ENCODE measurements at places on chromosomes 7 and 10.
A peak's percentile ranks its signal among the peaks of the same experiment; 100 is the strongest.

DNA sequence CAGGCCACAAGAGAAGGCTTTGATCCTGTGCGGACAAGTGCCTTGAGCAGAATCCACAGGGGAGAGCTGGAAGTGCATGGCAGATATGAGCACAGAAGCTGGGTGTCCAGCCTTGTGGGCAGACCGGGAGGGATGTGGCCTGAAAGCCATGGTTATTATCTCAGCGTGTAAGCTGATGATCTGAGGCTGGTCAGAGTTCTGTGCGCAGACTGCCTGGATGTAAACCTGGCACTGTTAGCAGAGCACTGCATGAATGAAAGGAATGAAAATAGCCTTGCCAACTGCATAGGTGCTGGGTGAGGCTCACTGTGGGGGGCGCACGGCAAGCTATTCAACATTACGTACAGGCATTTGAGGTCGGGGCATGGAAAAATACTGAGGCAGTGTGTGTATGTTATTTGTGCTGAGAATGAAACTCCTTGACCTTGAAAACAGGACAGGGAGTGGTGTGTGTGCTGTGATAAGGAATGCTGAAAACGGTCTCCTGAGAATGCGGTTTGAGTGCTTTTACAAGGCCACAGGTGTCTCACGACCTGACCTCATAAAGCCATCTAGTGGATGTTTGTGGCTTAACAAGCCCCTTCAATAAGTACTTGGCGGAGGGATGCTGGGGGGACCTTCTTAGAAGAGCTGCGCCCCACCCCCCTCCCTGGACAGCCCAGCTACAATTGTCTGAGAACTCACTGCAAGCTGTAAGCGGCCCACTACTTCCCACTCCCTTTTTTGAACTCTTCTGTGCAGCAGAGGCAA is 18.7 kb downstream of the AKR1C1 start:
- no peak for DNase-seq

GRCh38 chr10:42988069-42988468 is 88.8 kb upstream of the RET start:
- DNase-seq = no peak

GRCh38 chr7:277228-277627 is 12.7 kb upstream of the FOXL3 start:
- no peak for DNase-seq

- DNase-seq = no peak
These were observed 6.3 kb downstream of the LIPF start for GRCh38 chr10:88670497-88670896.

DNA sequence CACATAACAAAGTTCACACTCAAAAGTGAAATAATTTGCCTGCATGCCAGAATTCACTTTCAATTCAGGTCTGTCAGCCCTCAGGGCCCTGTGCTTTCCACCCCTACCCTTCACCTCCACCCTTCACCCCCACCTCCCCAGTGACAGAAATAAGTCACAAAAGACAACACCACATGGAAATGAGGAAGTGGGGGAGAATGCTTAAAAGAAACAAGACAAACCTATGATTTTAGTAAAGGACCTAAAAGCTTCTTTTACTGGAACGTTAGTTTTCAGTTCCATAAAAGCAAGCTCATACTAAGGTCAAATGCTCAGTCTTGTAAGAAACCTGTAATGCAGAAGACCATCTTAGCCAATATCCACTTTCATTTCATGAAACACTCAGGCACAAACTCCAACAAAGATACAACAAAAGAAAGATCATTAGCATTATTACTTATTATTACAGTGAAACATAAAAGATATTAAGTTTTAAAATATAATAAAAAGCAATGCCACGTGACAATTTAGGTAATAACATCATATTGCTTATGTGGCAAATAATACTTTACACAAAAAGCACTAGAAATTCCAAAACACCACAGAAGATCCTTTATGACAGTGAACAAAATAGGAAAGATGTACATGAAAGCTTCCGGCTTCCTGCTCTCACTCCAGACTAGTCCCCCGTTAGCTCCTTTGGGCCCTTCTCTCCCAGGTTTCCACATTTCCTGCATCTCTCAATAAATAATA is 112.1 kb downstream of the LMBR1 start:
- no peak for DNase-seq

GRCh38 chr10:70370766-70371165 is 11.7 kb downstream of the LRRC20 start:
- no peak for DNase-seq

DNA sequence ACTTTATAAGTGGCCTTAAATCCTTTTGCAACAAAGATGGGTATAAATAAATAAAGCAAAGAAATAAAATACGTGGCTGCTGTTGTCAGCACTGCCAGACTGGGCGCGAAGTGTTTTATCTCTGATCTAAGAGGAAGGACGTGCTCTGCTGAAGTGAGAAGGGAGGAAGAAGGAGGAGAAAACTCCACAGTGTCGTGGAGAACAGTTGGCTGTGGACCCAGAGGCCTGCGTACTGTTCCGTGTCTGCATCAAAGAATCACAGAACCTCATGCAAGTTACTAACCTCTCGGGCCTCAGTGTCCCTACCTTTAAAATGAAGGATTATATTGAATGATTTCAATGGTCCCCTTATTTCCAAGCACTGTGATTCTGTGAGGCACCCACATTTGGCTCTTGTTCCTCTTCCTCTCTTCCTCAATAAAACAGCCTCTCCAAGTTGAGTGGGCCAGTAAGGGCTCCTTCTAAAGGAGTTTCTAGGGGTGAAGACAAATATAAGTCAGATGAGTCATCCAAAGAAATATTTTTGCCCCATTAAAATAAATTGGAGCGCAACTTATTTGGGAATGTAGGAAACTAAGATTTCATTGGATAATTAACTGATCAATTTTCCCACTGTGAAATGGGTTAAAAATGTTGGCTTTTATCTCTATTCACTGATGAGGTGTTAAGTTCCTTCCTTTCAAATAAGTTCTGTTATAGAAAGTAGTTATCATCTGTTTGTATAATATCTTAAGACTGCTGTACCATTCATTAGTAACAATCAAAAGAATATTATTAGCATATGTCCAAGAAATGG is 126.9 kb upstream of the EFCAB10 start:
- no peak for DNase-seq

- DNase-seq = no peak
These were observed 8.7 kb upstream of the PAPSS2 start for GRCh38 chr10:87650838-87651589.

DNA sequence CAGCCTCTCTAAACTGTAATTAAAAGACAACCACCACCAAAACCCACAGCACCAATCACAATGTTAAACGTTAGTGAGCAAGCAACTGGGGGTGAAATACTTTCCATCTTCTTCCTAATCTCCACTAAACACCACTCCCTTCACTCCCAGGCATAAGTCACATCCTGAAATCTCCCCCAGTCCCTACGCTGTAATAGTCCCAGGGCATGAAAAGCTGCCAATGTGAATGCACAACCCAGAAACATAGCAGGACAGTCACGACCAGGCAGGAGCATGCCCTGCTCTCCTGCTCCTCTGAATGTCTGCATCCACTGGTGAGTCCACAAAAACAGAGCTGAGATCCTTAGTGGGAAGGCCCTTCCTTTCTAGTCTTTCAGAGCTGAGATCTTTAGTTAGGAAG is 288.9 kb downstream of the PARD3 start:
- DNase-seq = no peak

GRCh38 chr10:33509231-33509831 is 174.9 kb upstream of the NRP1 start:
- no peak for DNase-seq

GRCh38 chr7:66679633-66680244 is 51.1 kb downstream of the KCTD7 start:
- no peak for DNase-seq

- no peak for DNase-seq
These were observed 100.7 kb downstream of the NKX6-2 start for GRCh38 chr10:132685101-132685891.

- no peak for DNase-seq
These were observed 173.8 kb downstream of the TMEM26 start for GRCh38 chr10:61279400-61279799.

GRCh38 chr10:128629111-128630096 is 503.2 kb upstream of the MKI67 start:
- no peak for DNase-seq

DNA sequence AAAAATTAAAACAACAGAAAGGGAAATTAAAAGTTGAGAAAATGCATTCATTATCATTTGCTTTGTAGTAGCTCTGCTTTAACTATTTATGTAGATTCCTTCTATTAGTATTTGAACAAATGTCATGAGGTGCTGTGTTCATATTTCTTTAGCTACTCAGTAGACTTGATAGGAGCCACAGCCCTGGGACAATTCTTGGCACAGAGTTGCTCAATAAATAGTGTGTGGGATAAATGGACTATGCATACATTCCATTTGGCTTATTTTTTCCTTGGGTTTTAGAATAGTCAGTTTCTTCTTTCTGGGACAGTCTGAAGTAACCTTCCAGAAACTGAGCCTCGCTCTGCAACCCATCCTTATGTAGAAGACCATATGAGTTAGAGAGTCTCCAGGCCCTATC is 13.4 kb downstream of the RPP30 start:
- no peak for DNase-seq

- DNase-seq = peak; percentile 94
These were observed at the start of gene SHOC2 for GRCh38 chr10:110919349-110919931. Gene SHOC2 (plus strand): TSS chr10:110919604. CDS start chr10:110964359, 44,755 bp downstream.

- DNase-seq = no peak
These were observed 203.4 kb downstream of the MAD1L1 start for GRCh38 chr7:2029211-2029905.

GRCh38 chr10:127182161-127182560 is 14.2 kb downstream of the INSYN2A start:
- DNase-seq = no peak

DNA sequence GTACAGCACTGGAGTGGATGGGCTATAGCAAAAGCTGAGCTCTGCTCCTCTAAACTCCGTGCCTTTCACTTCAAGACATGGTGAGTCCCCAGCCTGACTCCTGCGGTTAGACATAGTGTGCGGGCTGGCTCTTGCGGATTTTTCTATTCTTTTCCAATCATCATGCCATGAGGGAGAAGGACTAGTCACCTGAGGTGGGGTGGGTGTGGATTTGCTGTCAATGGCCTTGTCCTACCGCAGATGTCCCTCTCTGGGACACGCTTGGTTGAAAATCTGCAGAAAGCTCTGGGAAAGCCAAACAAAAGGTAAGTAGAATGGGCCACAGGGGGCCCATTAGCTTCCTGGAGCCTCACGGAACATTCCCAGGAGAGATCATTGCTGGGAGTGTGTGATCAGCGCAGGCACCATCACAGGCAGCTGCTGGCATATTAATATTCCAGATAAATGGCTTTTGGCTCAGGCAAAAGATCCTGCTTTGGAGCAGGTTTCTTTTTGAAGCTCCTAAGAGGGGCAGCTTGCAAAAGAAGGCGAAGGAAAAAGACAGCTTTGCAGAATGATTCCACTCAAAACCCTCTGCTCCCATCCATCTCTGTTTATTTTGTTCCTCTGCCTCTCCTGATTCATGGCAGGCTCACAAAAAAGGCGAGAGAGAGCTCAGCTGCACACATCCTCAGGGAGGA is 509.0 kb upstream of the ZMIZ1 start:
- DNase-seq = no peak

DNA sequence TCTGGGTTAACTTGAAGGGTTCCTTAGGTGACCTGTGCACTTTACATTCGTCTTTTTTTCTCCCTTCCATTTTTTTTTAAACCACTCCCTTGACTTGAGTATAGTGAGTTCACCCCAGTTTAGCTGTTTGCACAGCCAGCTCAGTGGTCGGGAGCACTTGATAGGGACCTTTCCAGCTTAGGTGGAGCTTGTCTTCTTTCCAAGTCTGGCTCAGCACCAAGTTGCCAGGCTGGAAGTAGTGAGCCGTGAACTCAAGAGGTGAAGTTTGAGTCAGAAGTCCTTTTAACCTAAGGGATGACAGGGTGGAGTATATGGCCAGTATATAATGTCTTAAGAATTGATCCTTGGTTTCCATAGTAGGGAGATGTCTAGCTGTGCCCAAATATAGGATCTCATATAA is 7.2 kb downstream of the DNAH11 start:
- DNase-seq = no peak

DNA sequence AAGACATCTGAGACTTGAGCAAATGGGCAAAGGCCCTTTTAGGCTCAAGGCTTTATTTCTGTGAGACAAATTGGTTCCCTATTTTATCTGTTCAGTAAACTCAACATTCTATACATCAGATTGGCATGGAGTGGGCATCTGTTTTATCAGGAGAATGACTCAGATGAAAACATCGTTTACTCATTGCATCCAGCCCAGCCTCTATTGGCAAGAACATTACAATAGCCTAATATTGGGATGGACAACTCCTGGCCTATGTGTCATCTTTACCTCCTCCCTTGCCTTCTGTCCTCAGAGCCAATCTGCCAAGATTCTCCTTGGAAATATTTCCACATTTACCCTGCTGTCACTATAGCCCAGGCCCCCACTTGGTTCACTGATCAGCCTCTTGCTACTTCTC is 5.5 kb upstream of the BLNK start:
- DNase-seq = no peak

DNA sequence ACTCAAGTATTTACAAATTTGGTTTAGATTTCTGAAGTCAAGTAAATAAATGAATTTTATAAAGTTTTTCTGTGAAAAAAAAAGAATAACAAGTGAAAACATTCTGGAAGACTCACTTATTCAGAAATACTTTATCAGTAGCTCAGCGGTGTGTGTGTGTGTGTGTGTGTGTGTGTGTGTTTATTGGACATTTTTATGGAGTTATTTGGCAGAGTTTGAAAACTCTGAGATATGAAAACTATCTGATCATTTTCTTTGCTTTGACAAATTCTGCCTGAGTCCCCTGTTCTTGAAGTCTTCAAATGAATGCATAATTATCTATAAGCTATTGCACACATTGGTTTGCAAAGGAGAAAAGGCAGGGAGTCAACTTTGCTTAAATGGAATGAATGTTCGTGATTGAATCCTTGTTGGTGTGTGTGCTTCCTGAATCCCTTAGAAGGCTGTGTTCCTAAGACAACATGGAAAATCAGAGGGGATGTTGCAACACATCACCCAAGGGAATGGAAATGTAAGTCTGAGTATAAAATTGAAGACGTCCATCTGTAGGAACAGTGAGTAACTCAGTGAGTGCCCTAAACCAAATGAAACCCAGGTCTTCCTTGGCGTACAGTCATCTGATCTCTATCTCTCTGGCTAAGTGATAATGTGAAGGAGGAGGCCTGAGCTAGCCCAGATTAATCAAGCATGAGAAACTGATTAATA is 160.9 kb downstream of the REEP3 start:
- no peak for DNase-seq

- no peak for DNase-seq
These were observed 228.7 kb upstream of the CCDC6 start for GRCh38 chr10:60135020-60135419.

- DNase-seq = no peak
These were observed 291.9 kb downstream of the SH2D4B start for GRCh38 chr10:80829562-80829961.

- peak; percentile 0 for DNase-seq
These were observed 270.7 kb downstream of the ZNF33B start for GRCh38 chr10:42367532-42368230.

GRCh38 chr7:76051840-76052239 is 3.9 kb downstream of the MDH2 start:
- no peak for DNase-seq

DNA sequence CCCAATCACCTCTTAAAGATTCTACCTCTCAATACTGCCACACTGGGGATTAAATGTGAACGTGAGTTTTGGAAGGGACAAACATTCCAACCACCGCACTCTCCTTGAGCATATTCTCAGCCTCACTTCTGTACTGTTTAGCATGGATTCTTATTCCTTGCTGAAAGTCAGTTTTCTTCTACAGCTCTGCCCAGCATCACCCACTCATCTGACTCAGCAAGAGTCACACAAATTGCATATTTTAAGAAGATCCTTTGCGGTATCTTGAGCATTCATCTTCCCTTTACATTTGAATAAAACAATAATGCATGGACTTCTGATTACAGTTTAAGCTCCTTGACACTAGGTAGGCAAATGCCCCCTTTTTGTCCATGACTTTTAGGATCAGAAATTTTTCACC is 251.6 kb upstream of the MKLN1 start:
- no peak for DNase-seq

Measured in stimulated activated CD4-positive, alpha-beta T cell treated with anti-CD3 and anti-CD28 coated beads, Interleukin-1b, Interleukin-23, amount 100 ng/mL, for 4 hours (primary cell).